ENCODE measurements at places on chromosomes 2 and 18.

GRCh38 chr2:217066510-217067270, 206.8 kb upstream of the TNP1 start:
- DNase-seq: no peak

DNA sequence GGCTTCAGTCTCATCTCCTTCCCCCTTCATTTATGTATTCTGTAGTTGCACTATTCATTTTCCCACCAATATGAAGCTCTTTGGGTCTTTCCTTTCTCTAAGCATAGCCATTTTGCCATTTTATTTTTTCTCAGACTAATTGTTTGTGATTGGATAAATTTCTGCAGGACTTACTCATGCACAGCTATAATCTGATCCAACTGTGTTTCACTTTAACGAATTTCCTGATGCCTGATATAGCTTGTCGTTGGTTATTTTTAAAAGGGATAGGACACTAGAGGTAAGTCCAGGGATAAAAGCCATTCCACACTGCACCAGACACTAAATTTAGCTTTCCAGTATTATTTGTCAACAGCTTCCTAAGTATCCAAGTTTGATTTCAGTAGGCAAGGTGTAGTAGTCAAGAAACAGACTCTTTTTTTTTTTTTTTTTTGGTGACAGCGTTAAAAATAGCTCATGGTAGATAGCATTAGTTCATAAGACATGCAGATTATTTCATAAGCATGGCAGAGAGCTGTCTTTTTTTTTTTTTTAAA, 17.4 kb downstream of the ASB18 start:
- no peak for DNase-seq

DNA sequence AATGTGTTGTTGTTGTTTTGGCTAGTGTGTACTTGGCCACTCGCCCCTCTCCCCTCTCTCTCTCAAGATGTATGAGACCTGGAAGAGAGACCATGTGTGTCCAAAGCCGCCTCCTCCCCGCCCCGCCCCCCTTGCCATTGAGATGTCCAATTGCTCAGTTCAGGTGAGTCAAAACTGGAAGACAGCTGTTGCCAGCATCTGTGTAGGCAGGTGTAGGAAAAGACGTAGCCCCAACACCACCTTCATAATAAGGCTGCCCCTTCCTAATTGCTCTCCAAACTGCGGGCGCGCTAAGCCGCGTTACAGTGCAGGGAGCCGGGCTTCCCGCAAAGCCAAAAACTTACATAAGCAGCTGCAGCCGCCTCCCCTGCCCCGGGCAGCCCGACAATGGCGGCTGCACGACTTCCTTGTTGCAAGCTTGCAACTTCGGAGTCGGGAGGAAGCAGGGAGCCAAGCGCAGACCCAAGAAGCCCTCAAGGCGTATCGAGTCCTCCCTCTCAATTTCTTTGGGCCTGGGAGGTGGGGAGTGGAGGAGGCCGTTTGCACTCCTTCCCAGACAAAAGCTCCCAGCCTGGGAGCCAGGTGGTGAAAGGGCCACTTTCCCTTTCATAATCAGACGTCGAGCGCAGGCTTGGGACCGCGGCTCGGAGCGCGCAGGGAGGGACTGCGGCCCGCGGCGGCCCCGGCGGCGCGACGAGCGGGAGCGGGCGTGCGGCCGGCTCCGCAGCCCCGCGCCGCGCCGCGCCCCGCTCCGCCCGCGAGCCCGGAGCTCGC, 882 bp downstream of the ZBTB14 start:
- DNase-seq: peak; percentile 42

DNA sequence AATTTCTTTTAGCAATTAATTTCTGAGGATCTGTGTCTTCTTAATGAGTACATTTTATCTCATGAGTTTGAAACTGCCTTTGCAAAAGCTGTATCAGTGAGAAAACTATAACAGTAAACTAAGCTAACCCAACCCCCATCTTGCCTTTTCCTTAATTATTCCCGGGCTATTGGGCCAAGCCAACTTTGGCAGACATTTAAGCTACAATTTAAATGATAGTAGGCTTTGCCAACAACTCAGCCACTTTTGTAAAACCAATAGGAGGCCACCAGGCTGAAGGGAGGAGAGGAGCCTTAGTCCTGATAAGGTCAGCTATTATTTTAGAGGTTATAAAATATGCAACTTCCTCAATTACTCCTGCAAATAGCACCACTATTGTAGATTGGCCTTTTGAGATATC, 218.0 kb upstream of the KCNJ3 start:
- no peak for DNase-seq

DNA sequence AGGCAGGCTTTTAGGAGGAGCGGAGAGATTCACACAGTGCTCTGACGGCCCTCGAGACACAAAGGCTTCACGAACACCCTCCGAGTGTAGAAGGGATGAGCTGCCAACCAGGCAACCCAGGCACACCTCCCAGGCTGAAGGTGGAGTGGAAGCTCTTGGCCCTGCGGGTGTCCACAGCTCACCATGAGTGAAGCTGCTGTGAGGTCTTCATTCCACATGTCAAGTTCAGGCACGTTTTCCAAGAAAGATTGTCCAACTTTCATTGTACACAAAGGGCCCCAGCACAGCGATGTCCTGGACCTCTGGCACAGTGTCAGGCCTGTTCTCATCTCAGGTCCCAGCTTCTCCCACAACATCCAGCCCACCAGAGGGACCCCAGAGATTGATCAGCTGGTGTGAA, 13.4 kb downstream of the PARD6G start:
- no peak for DNase-seq

- DNase-seq: no peak
These were observed 197.4 kb downstream of the FBXO15 start for GRCh38 chr18:73950116-73950700.

- no peak for DNase-seq
These were observed 11.3 kb downstream of the CYTIP start for GRCh38 chr2:157432475-157433106.

- no peak for DNase-seq
These were observed 92.5 kb downstream of the DGKD start for GRCh38 chr2:233446606-233447305.

GRCh38 chr18:43651057-43651456, 373.8 kb upstream of the SYT4 start:
- no peak for DNase-seq

- no peak for DNase-seq
These were observed 1.2 kb upstream of the BCL11A start for GRCh38 chr2:60554646-60555065.

DNA sequence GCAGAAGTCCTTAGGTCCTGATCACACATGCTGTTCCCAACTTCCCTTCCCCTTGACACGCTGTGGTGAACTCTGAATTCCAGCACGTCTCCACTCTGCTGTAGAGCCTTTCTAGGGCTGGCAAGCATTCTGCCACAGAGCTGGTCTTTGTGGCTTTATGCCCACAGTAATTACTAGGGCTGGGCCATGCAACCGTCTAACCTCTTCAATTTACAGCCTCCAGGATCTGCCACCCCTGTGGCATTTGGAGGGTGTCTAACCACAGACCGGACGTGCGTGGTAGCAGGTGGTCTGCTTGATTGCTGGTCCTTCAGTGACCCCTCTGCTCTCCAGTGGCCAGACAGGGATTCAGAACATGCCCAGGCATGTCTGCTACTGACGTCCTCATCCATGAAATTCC, 43.1 kb upstream of the TGFA start:
- no peak for DNase-seq

GRCh38 chr2:106176446-106177099, 17.5 kb downstream of the UXS1 start:
- no peak for DNase-seq
